PC-3 (cell line): ENCODE measurements at places on chromosomes 3 and 15. TPM values are rescaled to one million over a fixed set of nuclear protein-coding genes. Genes with fewer than 3 reads are reported as not detected.

GRCh38 chr15:33032053-33032452 is 162.5 kb downstream of the FMN1 start:
- DNase-seq: peak; percentile 42

- DNase-seq: no peak
These were observed 370.9 kb downstream of the GABRG3 start for GRCh38 chr15:27341780-27342343.

- DNase-seq: peak; percentile 20
These were observed 61.5 kb downstream of the CGGBP1 start for GRCh38 chr3:87997298-87997697.

- peak; percentile 32 for DNase-seq
These were observed 62.3 kb upstream of the CPOX start for GRCh38 chr3:98655666-98656065.

The RBPMS2 gene
- not detected in 2 replicates for total RNA-seq

The FAM131A gene
- 21.9 and 24.2 TPM in 2 replicates for total RNA-seq

The LIPC gene
- not detected in 2 replicates for total RNA-seq

The MAP1A gene
- total RNA-seq: 1.0 and 1.8 TPM in 2 replicates

The DAZL gene
- 0.04 TPM in 1 of 2 replicates, not detected in the other for total RNA-seq

The COL7A1 gene
- total RNA-seq: 7.9 and 10.6 TPM in 2 replicates

The FSTL1 gene
- total RNA-seq: 178 and 185 TPM in 2 replicates

The HRG gene
- not detected in 2 replicates for total RNA-seq
